ENCODE measurements at places on chromosomes 7 and 10.

DNA sequence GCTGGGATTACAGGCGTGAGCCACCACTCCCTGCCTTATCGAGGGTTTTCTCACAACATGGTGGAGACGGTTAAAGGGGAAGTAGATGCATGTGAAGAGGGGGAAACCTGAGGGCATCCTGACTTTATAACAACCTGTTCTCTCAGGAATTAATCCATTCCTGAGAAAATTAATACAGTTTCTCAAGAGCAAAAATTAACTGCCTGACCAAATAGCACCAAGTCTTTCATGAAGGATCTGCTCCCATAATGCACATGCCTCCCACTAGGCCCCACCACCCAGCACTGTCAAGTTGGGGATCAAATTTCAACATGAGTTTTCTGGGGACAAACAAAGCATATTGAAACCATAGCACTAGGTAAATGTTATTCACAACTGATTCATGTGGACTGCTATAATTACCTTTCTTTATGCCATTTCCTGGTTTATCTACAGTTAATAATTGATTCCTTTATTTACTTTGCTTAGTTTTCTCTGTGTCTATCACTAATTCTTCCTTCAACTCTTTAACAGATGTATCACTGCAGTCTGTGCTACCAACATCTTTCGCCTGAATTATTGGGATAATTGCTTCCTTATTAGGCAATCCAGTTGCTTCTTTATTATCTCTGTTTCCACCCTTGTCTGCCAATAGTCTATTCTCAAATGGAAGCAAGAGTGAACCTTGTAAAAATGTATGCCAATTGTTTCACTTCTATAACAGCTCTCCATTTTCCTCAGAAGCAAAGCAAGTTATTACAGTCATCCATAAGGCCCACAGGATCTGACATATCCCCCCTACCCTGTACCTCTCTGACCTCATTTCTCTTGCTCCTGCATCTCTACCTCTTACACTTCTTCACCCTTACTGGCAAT lies 12.9 kb upstream of the MICU1 start:
- DNase-seq, result no peak

GRCh38 chr7:140940898-140941297 lies 16.2 kb upstream of the BRAF start:
- no peak for DNase-seq

DNA sequence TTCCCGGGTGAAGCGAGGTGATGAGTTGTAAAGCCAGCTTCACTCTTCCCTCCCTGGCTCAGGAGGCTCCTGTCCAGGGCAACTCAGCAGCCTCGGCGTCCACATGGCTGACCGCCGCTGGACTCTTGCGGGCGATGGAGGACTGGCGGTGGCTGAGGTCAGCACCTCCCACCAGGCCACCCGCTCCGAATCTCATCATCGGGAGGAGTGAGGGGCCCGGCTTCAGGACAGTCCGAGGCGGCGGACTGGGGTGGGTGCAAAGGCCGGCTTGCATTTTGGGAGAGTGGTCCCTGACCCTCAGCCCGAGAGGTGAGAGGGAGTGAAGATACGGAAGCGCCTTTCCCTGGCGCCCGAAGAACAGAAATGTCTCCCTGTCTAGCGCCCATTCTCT lies 759 bp downstream of the DNAJB12 start:
- no peak for DNase-seq

DNA sequence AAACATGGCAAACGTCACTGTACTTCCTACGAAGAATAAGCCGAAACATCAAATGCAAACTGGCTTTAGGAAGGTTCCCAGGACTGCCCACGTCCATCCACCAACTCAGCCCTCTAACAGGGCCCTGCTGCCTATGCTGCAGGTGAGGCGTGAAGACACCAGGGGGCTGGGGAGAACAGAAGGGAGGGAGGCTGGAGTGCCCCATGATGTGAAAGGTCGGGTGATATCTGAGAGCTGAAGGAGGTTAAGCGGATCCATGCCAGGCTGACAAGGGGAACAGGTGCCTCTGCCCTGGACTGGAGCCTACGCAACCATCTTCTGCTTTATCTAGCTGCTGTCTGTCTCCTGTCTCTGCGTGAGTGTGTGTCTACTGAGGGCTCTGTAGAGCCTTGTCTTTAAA lies 40.2 kb upstream of the ATP6V0A4 start:
- no peak for DNase-seq

DNA sequence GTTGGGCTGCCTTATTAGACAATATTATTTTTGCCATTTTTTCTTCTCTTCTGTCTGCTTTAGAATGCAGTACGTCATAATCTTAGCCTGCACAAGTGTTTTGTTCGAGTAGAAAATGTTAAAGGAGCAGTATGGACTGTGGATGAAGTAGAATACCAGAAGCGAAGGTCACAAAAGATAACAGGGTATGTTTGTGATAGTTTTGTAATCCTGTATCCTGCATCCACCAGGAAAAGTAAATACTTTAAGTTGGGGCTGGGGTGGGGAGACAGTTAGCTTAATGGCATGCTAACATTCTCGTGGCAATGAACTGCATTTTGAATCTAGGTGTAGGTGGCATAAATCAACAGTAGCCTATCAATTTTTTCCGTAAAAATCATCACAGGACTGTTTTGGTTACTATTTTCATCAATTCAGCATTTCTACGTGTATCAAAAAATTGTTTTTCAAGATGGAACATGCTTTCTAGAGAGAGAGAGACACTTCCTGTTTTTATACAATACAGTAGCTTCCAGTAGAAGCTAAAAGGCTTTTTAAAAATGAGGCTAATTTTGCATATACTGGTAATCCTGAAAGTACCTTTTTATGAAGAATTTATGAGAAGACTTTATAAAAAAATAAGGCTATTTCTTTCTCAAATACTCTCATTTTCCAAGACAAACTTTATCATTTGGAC lies 247.5 kb downstream of the FOXP2 start:
- DNase-seq, result no peak

DNA sequence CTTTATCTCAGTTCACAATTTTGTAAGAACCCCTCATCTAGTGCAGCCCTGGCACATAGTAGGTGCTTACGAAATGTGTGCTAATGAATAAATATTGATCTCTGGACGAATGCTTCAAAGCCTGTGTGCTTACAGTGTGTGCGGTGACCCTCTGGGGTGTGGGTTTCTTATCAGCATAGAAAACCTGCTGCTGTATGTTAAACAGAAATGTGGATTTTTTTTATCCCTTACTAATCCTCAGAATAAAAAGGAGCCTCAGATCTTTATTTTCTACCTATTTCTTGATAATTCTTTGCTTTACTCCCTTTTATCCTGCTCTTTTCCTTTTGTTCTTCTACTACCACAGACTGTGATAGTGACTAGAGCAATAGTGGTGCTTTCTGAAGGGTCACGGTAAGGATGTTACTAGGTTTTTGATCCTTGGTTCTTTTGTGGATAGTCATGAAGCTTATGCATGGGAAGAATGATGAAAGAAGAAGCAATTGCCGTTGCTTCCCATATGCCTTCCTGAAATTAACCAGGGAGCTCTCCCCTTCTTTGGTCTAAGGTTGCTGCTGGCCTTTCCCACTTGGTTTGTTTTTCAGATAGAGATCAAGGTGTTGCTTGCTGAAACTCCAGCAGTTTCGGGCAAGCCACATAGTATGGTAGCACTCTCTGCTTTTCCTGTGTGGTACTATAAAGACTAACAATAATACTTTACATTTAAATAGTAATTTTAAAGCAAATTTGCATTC lies 44.7 kb downstream of the SPAG6 start:
- DNase-seq, result no peak

- DNase-seq, result no peak
Observed at GRCh38 chr7:22765609-22766008, 38.6 kb downstream of the IL6 start.

DNA sequence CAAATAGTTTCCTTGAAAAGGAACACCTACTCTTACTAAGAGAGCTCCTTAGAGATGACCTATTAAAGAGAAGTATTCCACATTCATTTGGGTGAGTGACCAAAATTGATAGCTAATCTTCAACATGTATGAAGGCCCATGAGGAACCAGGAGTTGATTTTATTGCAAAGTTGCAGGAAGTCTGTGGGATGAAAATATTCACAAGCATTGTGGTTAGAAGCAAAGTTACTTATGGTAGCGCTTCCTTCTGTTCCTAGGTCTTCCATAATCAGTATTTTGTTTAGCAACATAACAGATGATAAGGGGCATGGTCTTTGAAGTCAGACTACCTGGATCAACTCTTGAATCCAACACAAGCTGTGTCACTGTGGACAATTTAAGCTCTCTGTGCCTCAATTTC lies 164.5 kb downstream of the DGKB start:
- DNase-seq, result no peak

- DNase-seq, result no peak
Observed at GRCh38 chr7:155797262-155798250, 14.7 kb downstream of the SHH start.

DNA sequence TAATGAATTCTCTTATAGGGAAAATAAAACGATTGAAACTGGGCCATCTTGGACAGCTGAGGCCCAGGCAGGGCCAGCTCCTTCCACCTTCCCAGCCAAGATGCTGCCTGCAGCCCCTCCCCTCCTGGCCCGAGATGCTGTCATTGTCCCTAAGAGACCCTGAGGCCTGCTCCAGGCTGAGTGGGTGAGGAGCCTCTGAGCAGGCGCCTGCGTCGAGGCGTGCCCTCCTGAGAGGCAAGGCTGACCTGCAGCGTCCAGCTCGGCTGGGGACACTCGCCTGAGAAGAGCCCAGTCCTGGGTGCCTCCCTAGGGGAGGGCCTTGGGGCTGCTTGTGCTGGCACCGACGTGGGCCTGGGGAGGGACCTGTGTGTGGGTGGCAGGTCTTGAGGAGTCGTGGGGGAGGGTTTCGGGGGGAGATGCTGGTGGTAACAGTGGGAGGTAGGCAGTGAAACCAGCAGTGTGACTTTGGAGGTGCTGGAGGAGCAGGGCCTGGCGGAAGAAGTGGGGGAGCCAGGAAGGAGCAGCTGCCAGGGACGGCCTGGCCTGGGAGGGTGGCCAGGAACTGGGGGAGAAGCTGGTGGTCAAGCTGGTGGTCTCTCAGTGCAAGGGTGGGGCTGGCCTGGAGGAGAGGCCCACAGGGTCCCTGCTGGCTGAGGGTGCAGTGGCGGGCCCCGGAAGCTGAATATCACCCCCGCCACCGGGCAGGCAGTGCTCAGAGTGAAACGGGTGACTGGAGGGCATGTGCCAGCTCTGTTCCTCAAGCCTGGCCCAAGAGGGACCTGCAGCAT lies 7.9 kb downstream of the GPR146 start:
- no peak for DNase-seq

GRCh38 chr10:111118758-111119157 lies 41.9 kb downstream of the ADRA2A start:
- DNase-seq, result no peak

GRCh38 chr10:131694781-131695495 lies 205.9 kb upstream of the PPP2R2D start:
- DNase-seq, result no peak

DNA sequence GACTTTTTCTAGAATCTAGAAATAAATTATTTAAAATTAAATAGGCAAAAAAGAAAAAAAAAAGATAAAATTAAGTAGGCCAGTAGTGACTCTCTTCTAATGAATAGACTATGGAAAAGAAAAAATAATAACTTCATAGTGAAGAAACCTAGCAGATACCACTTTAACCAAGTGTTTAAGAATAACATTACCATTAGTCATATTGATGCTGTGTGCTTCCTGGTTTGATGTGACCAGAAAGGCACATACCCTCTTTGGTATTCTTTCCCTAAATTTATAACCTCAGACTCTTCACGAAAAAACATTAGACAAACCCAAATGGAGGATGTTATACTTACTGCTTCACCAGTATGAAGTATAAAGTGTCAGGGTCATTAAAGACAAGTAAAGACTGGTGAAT lies 42.6 kb downstream of the KIF20B start:
- no peak for DNase-seq

- no peak for DNase-seq
Observed at GRCh38 chr7:87645446-87645845, 17.2 kb downstream of the RUNDC3B start.

- DNase-seq, result no peak
Observed at GRCh38 chr7:138144958-138145357, 68.7 kb downstream of the AKR1D1 start.

- DNase-seq, result no peak
Observed at GRCh38 chr10:11150231-11150731, 132.6 kb downstream of the CELF2 start.

DNA sequence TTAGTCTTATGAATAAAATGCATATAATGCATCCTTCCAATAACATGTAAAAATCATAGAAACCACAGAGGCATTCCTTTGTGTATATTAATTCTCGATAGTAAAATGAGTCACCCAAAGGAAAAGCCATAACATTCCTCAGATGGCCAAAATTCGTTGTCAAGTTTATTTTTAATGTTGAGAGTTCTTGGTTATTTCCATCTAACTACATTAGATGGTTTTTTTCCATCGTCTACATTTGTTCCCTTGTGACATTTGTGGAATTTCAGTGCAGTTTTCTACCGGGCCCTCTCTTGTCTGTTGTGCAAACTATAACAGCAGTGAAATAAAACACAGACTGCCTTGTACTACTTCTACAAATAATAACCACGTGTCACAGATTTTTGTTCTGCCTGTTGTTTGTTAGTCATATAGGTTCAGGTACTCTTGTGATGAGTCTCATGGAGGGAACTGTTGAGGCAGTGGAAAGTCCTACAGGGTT lies 54.7 kb upstream of the CCAR1 start:
- no peak for DNase-seq

- no peak for DNase-seq
Observed at GRCh38 chr7:138538518-138538917, 78.5 kb downstream of the TRIM24 start.

GRCh38 chr10:11522821-11523245 lies 88.6 kb downstream of the USP6NL start:
- no peak for DNase-seq

DNA sequence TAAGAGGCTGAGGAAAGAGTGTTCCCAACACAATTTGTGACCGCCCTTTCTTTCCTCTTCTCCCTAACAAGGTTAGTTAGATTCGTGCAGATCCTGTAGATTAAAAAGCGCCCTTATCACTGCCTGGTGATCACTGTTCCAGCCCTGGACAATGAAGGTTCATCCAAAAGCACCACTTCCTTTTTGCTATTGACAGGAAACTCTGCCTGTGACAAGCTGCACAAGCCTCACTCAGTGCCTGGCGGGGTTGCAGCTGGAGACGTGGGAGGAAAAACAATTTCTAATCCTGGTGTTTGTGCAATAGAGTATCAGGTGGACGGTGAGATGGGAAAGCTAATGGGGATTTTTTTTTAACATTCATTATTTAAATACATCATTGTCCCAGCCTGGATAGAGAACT lies 105.9 kb upstream of the CAV2 start:
- no peak for DNase-seq

- no peak for DNase-seq
Observed at GRCh38 chr10:21599582-21599981, 65.5 kb downstream of the MLLT10 start.

DNA sequence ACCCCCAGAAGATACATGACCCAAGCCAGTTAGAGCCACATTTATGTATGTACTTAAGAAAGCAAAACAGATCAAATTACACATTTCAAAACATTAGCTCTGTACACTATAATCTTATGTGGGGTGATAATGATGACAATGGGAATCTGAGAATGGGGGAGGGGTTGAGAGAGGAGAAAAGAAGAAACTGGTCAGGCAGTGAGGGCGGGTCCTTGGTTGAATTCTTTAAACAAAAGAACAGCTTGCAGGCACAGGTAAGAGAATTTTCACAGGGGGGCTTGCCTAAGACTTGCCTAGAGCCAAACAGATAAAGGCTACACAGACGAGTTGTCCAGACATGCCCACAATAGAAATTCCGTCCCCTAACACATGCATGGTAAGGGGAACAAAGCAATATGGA lies 76.8 kb upstream of the PTER start:
- DNase-seq, result no peak

All from activated T-cell treated with anti-CD3 and anti-CD28 coated beads for 24 hours (primary cell).